ENCODE measurements at places on chromosomes 16 and 17.

- no peak for DNase-seq
These were observed 2.8 kb upstream of the NUBP1 start for GRCh38 chr16:10740845-10741208.

- DNase-seq: no peak
These were observed 720 bp upstream of the BCKDK start for GRCh38 chr16:31107465-31107867.

GRCh38 chr16:23229714-23230113 is 47.2 kb downstream of the SCNN1G start:
- no peak for DNase-seq

GRCh38 chr17:44759086-44759915 is 513 bp downstream of the ADAM11 start:
- DNase-seq: peak; percentile 71

GRCh38 chr17:37553401-37553966 is 55.7 kb downstream of the SYNRG start:
- DNase-seq: no peak

GRCh38 chr16:2432286-2432685 is 3.0 kb downstream of the CCNF start:
- no peak for DNase-seq

DNA sequence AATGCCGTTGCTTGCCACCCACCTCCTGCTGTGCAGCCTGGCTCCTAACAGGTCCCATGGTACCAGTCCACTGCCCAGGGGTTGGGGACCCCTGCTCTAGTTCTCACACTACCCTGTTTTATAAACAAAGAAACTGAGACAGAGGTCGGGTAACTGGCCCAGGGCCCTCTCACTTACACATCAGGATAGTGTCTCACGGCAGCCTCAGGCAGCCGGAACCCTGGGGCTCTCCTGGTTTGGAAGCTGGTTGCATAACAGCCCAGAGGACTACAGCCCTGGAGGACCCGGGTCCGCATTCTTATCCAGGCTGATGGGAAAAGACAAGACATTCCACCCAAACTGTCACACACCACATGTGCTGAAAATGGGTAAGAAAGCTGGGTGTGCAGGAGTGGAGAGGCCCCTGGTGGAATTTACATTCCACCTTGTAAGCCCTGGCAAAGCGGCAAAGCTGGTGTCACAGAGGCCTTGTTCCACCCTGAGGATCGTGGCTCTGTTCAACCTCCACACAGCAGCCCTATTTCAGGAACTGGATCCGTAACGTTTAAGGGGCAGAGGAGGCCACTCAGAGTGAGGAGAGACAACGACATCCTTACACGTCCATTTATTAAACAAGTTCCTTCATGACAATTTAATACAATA is 9.8 kb downstream of the CMTM3 start:
- DNase-seq: no peak

- DNase-seq: no peak
These were observed 1.1 kb upstream of the SLC47A2 start for GRCh38 chr17:19717411-19717908.

DNA sequence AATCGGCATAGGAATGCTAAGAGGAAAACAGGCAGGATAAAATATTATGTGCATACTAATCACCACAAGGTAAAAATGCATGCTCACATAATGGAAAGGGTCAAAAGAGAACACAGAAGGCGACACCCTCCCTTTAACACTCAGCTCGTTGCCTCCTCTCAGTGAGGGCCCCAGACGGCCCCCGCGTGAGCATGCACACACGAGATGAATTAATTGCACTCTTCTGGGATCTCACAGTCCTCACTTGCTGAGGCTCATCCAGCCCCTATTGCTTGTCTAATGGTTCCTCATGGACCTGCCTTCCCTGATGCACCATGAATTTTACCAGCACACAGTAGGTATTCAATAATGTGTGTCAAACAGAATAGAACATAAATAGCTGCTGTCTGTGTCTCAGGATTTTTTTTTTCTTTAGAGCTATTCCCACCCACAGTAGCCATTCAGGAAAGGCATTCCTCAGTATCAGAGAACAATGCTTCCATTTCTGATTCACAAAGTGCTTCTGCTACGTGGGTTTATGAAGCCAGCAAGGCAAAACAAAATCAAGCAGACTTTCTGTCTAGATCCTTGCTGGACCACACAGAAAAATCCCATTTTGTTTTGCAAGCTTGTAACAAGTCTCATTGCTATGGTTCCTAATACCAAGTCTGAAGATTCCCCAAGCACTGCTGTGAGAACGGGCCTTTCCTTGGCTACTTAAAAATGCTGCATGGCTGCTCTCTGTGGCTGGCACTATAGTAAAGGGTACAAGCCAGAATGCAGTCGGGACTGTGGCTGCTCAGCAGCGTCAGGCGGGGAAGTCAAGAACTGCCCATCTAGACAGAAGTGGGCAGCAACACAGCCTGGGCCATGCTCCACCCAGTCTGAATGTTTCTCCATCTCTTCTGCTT is 43.6 kb downstream of the TOM1L2 start:
- DNase-seq: peak; percentile 25

- DNase-seq: no peak
These were observed 3.9 kb downstream of the SLC5A11 start for GRCh38 chr16:24849641-24850040.

GRCh38 chr17:13638855-13639458 is 37.2 kb upstream of the HS3ST3A1 start:
- DNase-seq: no peak

- DNase-seq: no peak
These were observed 208.8 kb downstream of the HAPSTR1 start for GRCh38 chr16:9300252-9300651.

DNA sequence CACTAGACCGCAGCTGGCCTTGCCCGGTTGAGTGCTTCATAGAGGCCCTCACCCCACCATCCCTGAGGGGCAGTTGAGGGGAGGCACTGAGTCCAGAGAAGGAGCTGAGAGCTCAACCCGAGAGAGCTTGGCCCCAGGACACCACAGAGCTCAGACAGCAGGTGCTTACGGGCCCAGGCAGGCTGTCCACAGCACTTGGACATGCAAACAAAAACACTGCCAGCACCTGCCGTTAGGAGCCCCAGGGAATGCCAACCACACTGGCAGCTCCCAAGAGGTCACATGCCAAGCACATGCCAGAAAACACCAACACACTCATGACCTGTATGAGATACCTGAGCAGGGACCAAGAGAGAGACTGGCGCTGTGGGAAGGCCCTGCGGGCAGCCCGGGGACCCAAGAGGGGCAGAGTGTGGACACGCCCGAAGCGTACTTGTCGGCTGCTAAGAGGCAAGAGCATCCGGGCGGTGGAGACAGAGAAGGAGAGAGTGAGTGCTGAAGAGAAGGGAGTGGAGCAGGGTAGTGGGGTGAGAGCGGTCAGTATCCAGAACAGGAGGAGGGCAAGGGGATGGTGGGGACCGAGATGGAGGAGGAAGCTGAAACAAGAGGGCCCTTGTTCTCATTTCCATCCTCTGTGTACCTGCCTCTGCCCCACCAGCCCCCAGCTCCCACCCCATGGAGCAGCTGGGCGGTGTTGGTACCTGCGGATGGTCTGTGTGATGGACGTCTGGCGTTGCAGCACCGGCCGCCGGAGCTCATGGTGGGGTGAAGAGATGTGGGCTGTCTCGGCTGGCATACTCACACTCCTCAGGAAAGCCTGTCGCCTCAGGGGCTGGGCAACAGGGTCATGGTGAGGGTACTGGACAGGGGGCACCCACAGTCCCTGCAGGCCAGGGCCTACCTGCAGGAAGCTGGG is 8.2 kb downstream of the RHBDF1 start:
- DNase-seq: peak; percentile 69

DNA sequence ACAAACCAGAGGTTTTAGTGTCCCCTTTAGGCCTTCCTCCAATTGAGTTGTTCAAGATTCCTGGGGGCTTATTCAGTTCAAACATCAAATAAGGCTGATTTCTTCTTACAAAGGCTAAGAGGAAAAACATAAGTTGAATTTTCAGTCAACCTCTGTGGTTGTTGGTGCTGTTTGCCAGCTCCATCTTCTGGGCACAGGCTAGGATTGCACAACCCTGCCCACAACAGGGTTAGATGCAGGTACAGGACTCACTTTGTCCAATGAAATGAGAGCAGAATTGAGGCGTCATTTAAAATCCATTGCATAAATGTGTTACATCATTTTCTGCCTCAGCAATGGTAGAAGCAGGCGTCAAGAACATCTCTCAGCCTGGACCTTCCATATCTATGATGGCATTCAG is 173.3 kb downstream of the PMP22 start:
- peak; percentile 27 for DNase-seq

GRCh38 chr17:3738562-3739295 is 15.0 kb downstream of the HASPIN start:
- DNase-seq: peak; percentile 57

DNA sequence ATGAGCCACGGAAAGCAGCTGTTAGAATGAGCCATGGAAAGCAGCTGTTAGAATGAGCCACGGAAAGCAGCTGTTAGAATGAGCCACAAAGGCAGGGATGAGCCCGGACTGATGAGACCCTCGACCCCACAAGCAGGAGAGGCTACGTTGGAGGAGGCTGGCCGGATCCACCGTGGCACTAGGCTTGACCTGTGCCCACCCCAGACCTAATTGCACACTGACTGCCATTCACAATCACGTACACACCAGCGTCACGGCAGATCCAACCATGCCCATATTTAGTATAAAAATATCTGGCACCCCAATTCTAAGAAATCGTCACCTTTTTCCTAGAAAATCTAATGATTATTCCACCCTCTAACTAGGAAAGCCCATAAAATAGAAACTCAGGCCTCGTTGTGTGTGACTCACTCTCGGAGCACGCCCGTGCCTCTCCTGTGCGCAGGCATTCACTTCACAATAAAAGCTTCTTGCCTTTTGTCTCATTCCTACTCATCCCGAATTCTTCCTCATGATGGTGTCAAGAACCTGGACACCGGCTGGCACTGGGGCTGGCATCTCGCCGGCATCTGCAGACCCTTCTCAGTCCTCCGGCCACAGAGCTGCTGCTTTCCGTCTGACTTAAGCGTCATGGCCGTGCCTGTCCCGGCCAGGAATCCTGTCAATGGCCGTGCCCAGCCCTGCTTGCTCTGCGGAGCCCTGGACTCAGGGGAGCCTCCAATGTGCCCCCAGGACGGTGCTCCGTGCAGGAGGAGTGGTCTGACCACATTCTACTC is 5.5 kb upstream of the SECTM1 start:
- peak; percentile 60 for DNase-seq

DNA sequence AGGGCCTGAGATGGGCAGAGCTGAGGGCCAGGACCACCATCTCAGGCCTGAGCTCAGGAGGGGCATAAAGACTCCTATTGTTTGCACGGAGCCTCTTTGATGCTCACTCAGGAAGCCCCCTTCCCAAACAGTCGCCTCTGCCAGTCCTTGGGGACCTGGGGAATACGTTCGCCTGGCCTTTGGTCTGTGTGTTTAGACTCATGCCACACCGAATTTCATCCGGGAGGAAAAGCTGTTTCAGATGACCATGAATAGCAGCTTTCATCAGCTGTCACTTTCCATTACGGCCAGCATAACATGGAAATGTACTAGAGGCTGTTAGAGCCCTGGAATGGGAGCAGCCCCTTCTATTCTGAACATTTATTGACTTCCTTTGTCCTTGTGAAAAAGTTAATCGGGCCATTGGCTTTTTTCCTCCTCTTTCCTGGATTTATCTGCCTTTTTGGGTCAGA is 139.0 kb downstream of the HS3ST3A1 start:
- DNase-seq: no peak

GRCh38 chr17:15981646-15982580 is 17.6 kb downstream of the ZSWIM7 start:
- DNase-seq: no peak

DNA sequence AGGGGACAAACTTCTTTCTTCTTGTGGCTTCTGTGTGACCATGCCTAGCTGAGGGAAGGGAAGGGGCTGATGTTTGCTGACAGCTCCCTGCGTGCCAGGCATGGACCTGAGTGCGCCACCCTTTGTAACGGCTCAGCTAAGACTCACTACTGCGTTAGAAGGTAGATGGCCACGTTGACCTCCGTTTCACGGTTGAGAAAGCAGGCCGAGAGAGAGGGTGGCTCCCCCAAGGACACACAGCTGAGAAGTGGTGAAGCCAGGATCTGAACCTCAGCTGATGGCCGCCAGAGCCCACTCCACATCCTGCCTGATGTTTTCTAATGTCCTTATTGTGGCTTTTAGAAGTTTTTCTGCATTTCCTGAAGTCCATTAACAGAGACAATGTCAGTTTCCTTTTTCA is 45.1 kb downstream of the RGS9 start:
- DNase-seq: no peak

GRCh38 chr17:80807882-80808281 is 183.8 kb upstream of the CHMP6 start:
- DNase-seq: no peak

DNA sequence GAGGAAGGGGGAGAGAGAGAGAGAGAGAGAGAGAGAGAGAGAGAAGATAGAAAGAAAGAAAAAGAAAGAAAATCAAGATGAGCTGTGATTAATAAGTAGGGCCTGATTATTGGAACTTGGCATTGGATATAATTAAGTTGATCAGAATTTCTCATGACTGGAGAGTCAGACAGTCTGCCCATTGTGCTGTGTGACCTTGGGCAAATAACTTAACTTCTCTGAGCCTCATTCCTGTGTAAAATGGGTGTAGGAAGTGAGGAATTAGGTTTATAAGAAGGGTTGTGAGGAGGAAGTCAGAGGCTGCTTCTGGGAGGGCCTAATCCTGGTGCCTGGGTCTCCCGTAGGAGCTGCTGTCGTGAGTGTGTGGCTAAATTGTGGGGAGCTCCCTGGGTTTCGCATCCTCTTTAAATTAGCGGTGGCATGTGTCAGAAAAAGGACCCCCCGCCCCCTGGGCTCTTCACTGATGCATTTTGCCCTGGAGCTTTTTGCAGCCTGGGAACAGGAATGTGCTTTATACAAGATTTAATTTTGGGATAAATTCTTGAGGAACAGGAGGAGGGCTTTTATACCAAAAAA is 76.0 kb downstream of the CMIP start:
- no peak for DNase-seq

- no peak for DNase-seq
These were observed 27.1 kb downstream of the USP10 start for GRCh38 chr16:84726669-84727467.

DNA sequence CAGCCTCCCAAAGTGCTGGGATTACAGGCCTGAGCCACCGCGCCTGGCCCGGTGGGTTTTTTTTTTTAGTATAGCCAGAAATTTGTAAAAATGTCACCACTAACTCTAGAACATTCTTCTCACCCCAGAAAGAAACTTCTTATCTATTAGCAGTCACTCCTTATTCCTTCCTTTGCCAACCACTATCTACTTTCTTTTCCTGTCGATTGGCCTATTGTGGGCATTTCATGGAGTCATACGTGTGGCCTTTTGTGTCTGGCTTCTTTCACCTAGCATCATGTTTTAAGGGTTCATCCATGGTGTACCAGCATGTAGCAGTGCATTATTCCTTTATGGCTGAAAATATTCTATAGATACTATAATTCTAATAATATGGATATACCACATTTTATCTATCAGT is 3.6 kb downstream of the CYB5D2 start:
- DNase-seq: no peak

- no peak for DNase-seq
These were observed 2277.1 kb downstream of the TP53TG3F start for GRCh38 chr16:35736546-35736945.

DNA sequence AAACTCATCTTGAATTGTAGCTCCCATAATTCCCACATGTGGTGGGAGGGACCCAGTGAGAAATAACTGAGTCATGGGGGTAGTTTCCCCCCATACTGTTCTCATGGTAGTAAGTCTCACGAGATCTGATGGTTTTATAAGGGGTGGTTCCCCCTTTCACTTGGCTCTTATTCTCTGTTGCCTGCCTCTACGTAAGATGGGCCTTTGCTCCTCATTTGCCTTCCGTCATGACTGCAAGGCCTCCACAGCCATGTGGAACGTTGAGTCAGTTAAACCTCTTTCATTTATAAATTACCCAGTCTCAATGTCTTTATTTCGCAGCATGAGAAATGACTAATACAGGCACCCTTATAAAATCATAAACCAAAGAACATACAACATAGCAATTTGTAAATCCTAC is 79.0 kb downstream of the XYLT1 start:
- no peak for DNase-seq

Data from NCI-H69 (cell line).